ENCODE measurements at places on chromosomes 5 and 9.

DNA sequence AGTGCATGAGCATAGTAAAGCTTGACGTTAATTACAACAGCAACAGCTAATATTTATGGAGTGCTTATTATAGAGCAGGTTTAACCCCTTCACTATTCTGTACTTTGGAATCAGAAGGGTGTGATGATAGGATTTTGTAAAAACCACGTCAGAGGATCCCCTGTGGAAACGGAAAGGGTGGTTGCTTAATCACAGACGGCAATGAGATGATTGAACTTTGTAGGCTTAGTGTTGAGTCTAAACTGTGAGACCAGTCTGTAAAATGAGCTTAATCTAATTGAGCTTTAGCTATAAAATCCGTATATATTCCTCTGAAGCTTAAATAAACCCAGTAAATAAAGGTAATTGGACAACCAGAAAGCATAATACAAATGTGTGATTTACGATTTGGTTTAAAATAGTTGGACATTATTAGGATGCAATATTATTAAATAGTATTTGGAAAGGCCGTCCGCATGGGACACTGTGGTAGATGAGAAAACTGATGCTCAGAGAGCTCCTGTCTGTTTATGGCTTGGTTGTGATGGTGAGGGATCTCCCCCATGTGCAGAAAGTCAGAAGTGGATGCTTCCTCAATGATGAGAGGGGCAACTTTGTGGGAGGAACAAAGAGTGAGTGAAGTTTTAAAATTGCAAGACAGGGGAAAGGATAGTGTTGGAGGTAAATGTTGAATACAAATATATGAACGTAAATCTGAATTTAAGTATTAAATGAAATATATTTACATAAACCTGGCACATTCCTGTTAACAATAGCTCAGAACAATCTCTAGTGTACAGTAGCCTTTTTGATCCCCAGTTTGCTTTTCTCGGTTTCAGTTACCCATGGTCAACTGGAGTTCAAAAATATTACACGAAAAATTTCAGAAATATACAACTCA is 23.4 kb upstream of the SCGB3A2 start:
- ATAC-seq = no peak

GRCh38 chr5:159210210-159210661 is 883 bp upstream of the RNF145 start:
- ATAC-seq = no peak

DNA sequence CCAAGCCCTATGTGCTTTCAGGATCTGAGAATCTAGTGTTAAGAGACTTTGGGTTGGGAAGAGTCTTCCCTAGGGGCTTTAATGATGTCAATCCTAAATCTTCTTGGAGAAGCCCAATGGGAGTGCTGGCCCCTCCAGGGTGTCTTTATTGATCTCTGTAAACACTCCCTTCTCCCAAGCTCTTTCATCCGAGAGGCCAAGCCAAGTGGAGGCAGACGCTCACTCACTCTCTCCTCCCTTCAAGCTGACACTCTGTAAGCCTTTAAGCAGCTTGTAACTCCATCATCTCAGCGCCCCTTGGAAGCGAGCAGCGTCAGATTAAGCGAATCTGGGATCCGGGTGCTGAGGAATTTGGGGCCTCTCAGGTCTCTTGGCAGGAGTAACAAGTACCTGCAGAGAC is 37.7 kb downstream of the SPARC start:
- ATAC-seq = no peak

DNA sequence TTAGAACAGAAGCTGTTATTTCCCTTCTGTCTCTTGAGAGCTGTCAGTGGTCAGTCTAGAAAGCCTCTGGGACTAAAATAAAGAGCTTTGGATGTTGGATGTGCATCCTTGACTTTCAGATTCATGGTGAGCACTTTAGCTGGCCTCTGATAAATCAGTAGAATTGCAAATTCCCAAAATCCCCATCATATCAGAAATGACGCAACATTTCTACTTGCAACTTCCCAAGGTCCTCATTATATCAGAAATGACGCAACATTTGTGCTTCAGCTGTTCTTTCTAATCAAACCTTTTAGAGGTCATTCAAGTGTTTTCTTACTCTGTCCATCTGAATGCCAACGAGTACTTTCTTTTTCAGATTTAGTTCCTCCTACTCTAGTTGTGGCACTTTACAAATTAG is 167.3 kb upstream of the MOCS2 start:
- no peak for ATAC-seq

GRCh38 chr5:58318468-58318867 is 141.4 kb downstream of the PLK2 start:
- no peak for ATAC-seq

DNA sequence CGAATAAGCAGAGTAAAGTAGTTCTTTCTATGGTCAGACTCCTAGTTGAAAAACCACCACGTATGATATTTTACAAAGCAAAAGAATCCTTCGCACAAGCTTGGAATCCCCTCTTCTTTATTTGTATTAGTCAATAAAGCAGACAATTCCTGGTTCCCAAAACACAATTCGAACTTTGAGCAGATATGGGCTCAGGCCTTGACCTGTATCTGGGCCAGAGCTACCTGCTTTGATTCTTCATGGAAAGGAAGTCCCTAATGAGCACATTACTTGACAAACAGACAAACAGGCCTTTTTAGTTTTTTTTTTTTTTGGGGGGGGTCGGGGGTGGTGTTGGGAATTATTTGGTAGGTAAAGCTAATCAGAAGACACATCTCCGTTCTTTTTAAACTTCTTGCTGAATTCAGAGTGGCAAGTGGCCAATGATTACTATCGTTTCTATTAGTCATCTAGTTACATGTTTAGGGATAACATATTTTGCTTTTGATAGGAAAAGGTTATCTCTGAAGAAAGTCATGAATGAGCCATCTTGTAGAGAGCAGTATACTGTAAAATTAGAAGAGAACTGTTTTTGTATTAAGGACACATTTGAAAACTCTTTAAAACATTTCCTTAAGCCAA is 116.6 kb upstream of the HMHB1 start:
- no peak for ATAC-seq

GRCh38 chr5:147880487-147880886 is 2.0 kb downstream of the SCGB3A2 start:
- ATAC-seq = peak; percentile 40

DNA sequence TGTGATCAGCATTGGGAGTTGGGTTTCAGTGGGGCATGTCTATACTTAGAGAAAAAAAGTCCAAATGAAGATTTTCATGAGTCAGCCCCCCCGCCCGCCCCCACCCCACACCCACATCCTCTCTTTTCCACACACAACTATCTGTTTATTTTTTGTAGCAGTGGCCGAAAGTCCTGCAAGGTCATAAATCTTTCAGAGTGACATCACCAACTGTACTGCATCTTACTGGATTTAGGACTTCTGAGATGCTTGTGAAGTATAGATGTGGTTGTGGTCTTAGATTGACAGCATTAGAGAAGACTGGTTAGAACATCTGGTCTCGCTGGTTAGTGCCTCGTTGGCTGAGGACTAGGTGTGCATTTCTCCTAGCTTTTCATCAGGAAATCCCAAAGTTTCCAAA is 7.3 kb upstream of the ROPN1L start:
- no peak for ATAC-seq

- ATAC-seq = no peak
Measured at GRCh38 chr9:3049636-3050035, 205.7 kb upstream of the PUM3 start.

DNA sequence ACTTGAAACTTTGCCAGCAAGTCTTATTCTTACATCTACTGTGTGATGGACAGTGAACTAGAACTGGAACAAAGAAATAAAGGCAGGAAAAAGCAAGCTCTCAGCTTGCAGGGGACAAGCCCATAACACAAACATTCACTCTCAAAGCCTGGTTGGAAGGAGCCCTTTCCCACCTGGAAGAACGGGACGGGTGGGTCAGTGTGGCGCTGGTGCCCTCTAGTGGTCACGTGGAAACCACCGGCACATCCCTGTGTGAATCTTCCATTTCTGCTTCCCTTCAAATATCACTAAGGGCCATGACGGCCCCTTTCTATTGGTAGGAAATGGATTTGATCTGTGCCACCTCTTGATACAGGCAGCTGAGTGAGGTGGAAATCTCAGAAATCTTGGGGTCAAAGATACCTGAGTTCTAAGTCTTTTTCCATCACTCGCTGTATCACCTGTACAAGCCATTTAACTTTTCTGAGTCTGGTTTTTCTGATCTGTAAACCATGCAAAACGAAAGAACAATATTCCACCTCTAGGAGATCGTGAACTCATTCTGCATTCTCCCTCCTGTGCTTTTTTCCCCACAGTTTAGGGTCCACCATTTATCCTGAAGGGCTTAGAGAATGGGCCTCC is 211.6 kb downstream of the MSX2 start:
- ATAC-seq = peak; percentile 91

DNA sequence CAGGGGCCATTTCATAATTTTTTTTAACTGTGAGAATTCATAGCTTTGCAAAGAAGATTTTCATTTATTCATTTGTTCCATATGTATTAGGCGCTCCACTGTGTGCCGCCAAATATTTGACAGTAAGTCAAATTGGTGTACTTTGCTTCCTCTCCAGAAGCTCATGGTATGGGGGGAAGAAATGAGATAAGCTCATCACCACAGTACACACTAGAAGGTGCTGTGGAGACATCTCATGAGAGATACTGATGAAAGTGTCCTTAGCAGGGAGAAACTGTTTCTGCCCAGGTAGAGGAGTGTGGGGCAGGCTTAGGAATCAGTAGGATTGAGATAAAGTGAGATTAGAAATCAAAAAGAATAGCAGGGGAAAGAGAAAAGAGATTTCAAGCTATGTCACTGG is 136.2 kb downstream of the CDH6 start:
- no peak for ATAC-seq

DNA sequence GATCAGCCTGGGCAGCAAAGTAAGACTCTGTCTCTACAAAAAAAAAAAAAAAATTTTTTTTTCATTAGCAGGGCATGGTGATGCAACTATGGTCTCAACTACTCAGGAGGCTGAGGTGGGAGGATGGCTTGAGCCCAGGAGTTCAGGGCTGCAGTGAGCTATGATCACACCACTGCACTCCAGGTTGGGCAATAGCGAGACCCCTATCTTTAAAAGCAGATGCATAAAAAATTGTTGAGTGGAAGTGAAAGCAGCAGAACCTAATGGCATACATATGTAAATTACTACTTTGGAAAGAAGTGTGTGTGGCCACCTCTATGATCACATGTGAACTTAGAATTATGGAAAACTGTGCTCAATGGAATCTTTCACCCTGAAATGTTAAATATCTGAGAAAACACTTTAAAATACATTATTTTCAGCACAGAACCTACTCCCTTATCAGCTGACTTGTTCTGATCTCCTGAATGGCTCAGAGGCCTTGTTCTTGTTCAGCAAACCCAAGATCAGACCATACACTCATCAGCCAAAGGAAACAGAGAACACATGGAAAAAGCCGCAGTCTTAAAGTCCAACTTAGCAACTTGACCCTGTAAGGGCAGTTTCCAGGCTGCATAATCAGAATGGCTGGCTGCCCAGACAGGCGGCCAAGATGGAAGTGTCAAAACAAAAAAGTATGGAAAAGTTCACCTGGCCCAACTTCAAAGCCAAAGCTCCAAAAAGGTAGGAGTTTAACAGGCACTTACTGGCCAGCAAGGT is 56.5 kb downstream of the SIL1 start:
- no peak for ATAC-seq

- ATAC-seq = peak; percentile 71
Measured at GRCh38 chr9:132546148-132547051, 36.0 kb upstream of the BARHL1 start.

DNA sequence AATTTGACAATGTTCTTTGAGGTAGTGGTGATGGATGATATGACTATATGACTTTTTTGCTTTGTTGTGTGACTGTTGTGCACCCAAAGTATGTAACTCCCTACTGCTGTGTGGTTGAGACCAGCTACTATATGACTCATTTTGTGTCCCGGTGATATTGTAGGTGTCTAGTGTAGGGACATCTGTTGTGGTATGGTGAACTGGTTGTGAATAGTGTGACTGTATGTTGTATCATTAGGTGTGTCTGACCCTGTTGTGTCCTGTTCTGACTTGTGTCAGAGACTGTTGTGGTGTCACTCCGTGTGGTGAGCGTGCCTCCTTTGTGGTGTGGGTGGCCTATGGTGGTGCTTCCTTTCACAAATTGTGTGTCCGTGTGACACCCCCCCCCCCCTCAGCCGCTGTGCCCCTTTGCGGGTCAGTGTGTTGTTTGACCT is 11.2 kb upstream of the CXXC5 start:
- peak; percentile 0 for ATAC-seq

DNA sequence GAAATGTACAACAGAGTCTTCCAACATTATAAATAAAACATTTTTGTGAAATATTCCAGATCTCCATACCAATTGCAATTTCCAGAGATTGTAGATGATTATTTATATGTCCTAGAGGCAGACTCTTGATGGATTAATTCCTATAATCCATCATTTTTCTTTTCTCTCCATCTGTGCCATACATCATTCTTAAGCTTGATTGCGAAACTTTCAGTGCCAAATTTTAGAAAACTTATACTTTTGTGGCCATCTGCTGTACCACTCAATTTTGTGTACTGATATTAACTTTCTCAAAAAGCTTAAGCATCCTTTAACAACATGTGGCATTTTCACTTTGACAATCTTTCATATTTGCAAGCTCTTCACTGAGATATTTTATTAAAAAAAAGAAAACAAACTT is 446.9 kb downstream of the SEMA5A start:
- ATAC-seq = no peak

Measured in motor neuron (in vitro differentiated cells).